Activated T-cell treated with anti-CD3 and anti-CD28 coated beads, Interleukin-2, amount 50 U/mL, for 72 hours (primary cell): ENCODE measurements at places on chromosomes 6 and 20. TPM values are rescaled to one million over a fixed set of nuclear protein-coding genes. Genes with fewer than 3 reads are reported as not detected.

GRCh38 chr20:46128310-46129151, 10.4 kb downstream of the CD40 start:
- H3K27ac ChIP-seq = no peak overlapping the region
- H3K4me1 ChIP-seq = peaks cover 9% of the 10 kb centered on the region
- H3K27me3 ChIP-seq = peaks cover 27% of the 10 kb centered on the region

DNA sequence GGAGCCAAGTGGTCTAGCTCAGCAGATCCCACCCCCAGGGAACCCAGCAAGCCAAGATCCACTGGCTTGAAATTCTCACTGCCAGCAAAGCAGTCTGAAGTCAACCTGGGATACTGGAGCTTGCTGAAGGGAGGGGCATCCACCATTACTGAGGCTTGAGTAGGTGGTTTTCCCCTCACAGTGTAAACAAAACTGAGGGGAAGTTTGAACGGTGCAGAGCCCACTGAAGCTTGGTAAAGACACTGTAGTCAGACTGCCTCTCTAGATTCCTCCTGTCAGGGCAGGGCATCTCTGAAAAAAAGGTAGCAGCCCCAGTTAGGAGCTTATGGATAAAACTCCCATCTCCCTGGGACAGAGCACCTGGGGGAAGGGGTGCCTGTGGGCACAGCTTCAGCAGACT, 819.5 kb upstream of the EPHA7 start:
- H3K27me3 ChIP-seq = no peaks in the 10 kb centered on the region
- no peak overlapping the region for H3K27ac ChIP-seq
- H3K4me3 ChIP-seq = no peak overlapping the region

GRCh38 chr6:110098511-110099116, 80.9 kb downstream of the WASF1 start:
- H3K4me3 ChIP-seq = no peak overlapping the region
- H3K27ac ChIP-seq = no peak overlapping the region
- H3K4me1 ChIP-seq = no peaks in the 10 kb centered on the region
- H3K36me3 ChIP-seq = no peaks in the 10 kb centered on the region
- H3K27me3 ChIP-seq = no peaks in the 10 kb centered on the region

DNA sequence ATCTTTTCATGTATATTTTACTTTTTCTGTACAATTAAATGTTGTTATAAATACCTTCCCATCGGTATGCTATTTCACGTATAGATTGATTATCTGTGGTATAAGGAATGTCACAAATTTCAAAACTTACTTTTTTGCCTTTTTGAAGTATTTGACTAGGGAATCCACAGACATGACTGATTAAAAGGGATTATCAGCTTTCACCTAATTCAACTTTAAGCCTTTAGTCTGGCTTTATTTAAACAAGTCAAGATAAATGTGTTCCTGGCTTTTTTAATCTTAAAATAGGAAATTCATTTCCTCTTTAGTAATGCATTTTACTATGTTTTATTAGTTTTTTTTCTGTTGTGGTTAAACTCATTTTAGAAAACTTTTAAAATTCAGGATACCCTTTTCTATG, 160.0 kb downstream of the MACROD2 start:
- no peak for DNase-seq
- H3K27me3 ChIP-seq = no peaks in the 10 kb centered on the region
- H3K27ac ChIP-seq = no peak overlapping the region
- no peaks in the 10 kb centered on the region for H3K4me1 ChIP-seq
- H3K4me3 ChIP-seq = no peak overlapping the region
- H3K36me3 ChIP-seq = peaks cover 2% of the 10 kb centered on the region

DNA sequence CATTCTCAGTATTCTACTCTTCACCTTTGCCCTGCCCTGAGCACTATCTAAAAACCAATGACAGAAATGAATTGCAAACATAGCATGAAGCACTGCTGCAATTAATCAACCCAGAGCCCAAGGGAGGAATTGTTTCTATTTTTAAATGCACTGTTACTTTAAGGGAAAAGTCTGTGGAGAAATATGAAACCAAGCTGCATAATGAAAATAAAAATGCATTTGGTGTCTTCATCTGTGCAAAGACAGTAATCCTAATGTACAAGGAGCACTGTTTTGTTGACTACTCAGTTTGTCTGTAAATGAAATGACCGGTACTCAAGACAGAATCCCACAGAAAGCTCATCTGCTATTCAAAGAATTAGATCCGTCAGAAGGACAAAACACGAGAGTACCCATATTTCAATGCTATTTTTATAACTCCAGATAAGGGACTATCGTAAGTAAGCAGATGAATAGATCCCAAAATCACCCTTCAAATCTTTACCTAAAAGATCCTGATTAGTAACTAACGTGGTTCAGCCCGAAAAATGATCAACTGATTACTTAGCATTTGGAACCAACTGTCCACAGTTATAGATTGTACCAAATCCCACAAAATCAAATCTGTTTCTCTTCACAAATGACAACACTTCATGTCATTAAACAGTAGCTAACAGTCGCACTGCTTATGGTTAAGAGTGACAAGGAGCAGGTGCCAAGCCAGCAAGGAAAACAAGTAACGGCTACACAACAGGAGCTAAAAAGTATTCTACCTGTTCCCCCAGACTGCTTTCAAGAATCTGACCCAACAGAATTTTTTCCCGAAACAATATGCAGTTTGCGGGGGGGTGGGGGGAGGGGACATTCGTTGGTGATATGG, 2.4 kb downstream of the KIF13A start:
- no peak overlapping the region for H3K27ac ChIP-seq
- no peak for DNase-seq
- peaks cover 11% of the 10 kb centered on the region for H3K4me1 ChIP-seq
- peaks cover 72% of the 10 kb centered on the region for H3K27me3 ChIP-seq
- H3K36me3 ChIP-seq = no peaks in the 10 kb centered on the region

DNA sequence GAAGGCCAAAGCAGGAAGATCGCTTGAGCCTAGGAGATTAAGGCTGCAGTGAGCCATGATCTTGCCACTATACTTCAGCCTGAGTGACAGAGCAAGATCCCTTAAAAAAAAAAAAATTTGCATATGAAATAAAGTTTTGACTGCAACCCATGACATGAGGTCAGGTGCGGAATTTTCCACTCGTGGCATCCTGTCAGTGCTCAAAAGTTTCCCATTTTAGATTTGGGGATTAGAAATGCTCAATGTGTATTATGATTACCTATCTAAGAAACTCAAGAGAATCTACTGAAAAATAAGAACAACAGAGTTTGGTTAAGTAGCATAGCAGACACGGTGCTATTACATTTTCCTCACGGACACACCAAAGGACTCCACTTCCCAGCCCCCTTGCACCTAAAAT, 11.7 kb downstream of the SLC23A2 start:
- no peak for DNase-seq
- peak overlapping the region; percentile 34 for H3K4me3 ChIP-seq
- H3K27me3 ChIP-seq = no peaks in the 10 kb centered on the region
- H3K27ac ChIP-seq = peak overlapping the region; percentile 19
- peaks cover 26% of the 10 kb centered on the region for H3K4me1 ChIP-seq
- H3K36me3 ChIP-seq = peaks cover 3% of the 10 kb centered on the region

GRCh38 chr6:44933108-44933507, 395.0 kb upstream of the RUNX2 start:
- peaks cover 2% of the 10 kb centered on the region for H3K36me3 ChIP-seq
- peak overlapping the region; percentile 98 for H3K4me3 ChIP-seq
- no peak for DNase-seq
- H3K4me1 ChIP-seq = peaks cover 58% of the 10 kb centered on the region
- peak overlapping the region; percentile 96 for H3K27ac ChIP-seq
- H3K27me3 ChIP-seq = no peaks in the 10 kb centered on the region

GRCh38 chr6:34110610-34111009, 35.3 kb downstream of the GRM4 start:
- DNase-seq = no peak
- no peak overlapping the region for H3K27ac ChIP-seq
- peaks cover 25% of the 10 kb centered on the region for H3K27me3 ChIP-seq
- H3K4me3 ChIP-seq = no peak overlapping the region

GRCh38 chr20:48292806-48293205, 507.5 kb upstream of the SULF2 start:
- no peak overlapping the region for H3K4me3 ChIP-seq
- H3K4me1 ChIP-seq = no peaks in the 10 kb centered on the region
- no peak overlapping the region for H3K27ac ChIP-seq
- peaks cover 11% of the 10 kb centered on the region for H3K27me3 ChIP-seq
- no peak for DNase-seq

- no peaks in the 10 kb centered on the region for H3K36me3 ChIP-seq
- DNase-seq = no peak
- H3K4me3 ChIP-seq = no peak overlapping the region
- H3K27me3 ChIP-seq = no peaks in the 10 kb centered on the region
Observed at GRCh38 chr20:50394569-50394968, 115.6 kb upstream of the PTPN1 start.

GRCh38 chr20:4665591-4665990, 56.1 kb upstream of the PRND start:
- no peaks in the 10 kb centered on the region for H3K36me3 ChIP-seq
- H3K27ac ChIP-seq = peak overlapping the region; percentile 88
- H3K4me1 ChIP-seq = peaks cover 31% of the 10 kb centered on the region
- no peak for DNase-seq

DNA sequence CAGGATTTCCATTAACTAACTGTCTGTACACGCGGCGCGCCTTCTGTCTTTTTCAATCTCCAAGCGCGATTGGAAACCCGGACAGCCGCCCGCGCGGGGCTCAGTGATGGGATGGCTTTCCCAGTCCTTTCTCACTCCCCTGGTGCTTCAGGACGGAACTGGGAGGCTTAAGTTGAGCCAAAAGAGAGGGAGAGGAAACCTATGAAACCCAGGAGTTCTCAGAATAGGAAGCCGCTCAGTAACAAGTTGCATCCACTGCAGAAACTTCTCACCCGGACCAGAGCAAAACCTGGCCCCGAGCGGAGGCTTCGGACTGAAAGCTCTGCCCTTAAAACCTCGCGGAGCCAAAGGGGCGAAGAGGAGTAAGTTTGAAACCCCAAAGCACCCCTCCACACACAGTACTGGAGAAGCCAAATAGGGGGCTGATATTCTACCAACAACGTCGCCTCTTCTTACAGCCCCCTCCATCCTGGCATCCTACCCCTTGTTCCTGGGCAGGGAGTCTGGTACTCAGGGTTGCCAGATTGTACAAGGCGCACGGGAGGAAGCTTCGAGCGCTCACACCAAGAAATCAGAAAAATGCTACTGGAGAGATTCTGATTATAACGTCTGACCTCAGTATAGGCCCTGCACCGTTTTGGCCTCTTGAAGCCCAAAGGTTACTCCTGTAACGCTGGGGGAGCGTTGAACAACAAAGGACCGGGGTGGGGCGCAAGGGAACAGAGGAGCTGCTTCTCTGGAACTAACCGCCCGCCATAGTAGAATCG, 906 bp upstream of the COL12A1 start:
- peak overlapping the region; percentile 39 for H3K4me3 ChIP-seq
- no peaks in the 10 kb centered on the region for H3K36me3 ChIP-seq
- H3K4me1 ChIP-seq = peaks cover 62% of the 10 kb centered on the region
- peaks cover 98% of the 10 kb centered on the region for H3K27me3 ChIP-seq

- H3K4me3 ChIP-seq = no peak overlapping the region
- no peaks in the 10 kb centered on the region for H3K36me3 ChIP-seq
- H3K27me3 ChIP-seq = no peaks in the 10 kb centered on the region
Observed at GRCh38 chr20:22455259-22455658, 129.1 kb downstream of the FOXA2 start.

GRCh38 chr6:116011520-116011919, 49.2 kb downstream of the FRK start:
- H3K4me1 ChIP-seq = peaks cover 15% of the 10 kb centered on the region
- H3K27me3 ChIP-seq = peaks cover 46% of the 10 kb centered on the region
- peak overlapping the region; percentile 59 for H3K4me3 ChIP-seq
- no peaks in the 10 kb centered on the region for H3K36me3 ChIP-seq
- peak; percentile 73 for DNase-seq
- peak overlapping the region; percentile 22 for H3K27ac ChIP-seq

DNA sequence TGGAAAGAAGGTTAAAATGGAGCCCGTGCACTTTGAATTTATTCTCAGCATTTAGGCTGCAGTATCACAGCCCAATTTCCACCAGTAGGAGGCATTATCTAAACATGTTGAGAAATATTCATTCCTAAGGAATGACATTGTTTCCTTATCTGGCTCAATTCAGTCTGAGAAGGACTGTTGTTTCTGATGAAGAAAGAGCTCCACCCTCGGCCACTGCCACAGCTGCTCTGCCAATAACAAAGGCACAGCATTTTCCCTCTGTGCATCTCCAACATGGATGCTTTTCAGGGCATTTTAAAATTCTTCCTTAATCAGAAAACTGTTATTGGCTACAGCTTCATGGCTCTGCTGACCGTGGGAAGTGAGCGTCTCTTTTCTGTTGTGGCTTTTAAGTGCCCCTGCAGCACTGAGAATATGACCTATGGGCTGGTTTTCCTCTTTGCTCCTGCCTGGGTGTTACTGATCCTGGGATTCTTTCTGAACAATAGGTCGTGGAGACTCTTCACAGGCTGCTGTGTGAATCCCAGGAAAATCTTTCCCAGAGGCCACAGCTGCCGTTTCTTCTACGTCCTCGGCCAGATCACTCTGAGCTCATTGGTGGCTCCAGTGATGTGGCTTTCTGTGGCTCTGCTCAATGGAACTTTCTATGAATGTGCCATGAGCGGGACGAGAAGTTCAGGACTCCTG, at the start of gene CALHM5:
CALHM5 (plus strand) TSS at position 216 of the 687 bp plus-strand sequence; CDS start at position 274, 58 bp downstream.
- no peaks in the 10 kb centered on the region for H3K36me3 ChIP-seq
- H3K27ac ChIP-seq = no peak within 1 kb of the TSS
- no peaks in the 10 kb centered on the region for H3K4me1 ChIP-seq
- H3K27me3 ChIP-seq = no peaks in the 10 kb centered on the region

GRCh38 chr6:53985366-53985765, 125.9 kb upstream of the MLIP start:
- peaks cover 5% of the 10 kb centered on the region for H3K4me1 ChIP-seq
- H3K36me3 ChIP-seq = no peaks in the 10 kb centered on the region
- H3K27ac ChIP-seq = no peak overlapping the region
- H3K27me3 ChIP-seq = peaks cover 16% of the 10 kb centered on the region
- H3K4me3 ChIP-seq = no peak overlapping the region

GRCh38 chr6:111691345-111692225, 85.9 kb upstream of the TRAF3IP2 start:
- H3K4me3 ChIP-seq = no peak overlapping the region
- peaks cover 31% of the 10 kb centered on the region for H3K36me3 ChIP-seq
- no peaks in the 10 kb centered on the region for H3K27me3 ChIP-seq
- no peak for DNase-seq

GRCh38 chr20:50113420-50114224, 672 bp upstream of the UBE2V1 start:
- peak overlapping the region; percentile 98 for H3K4me3 ChIP-seq
- H3K27me3 ChIP-seq = no peaks in the 10 kb centered on the region
- peak overlapping the region; percentile 93 for H3K27ac ChIP-seq
- peaks cover 73% of the 10 kb centered on the region for H3K4me1 ChIP-seq
- peaks cover 5% of the 10 kb centered on the region for H3K36me3 ChIP-seq

The PACSIN1 gene
- total RNA-seq = 0.29 TPM

The MTFR2 gene
- total RNA-seq = 29.4 TPM

The ADGRF5 gene
- not detected for total RNA-seq

The KATNA1 gene
- total RNA-seq = 37.2 TPM

The SASH1 gene
- 0.91 TPM for total RNA-seq

The PAQR8 gene
- 14.6 TPM for total RNA-seq

The HLA-DRA gene
- 18.8 TPM for total RNA-seq
